ENCODE measurements at places on chromosomes 4 and X.
A peak's percentile ranks its signal among the peaks of the same experiment; 100 is the strongest.

- no peak for DNase-seq
These were observed 80.7 kb downstream of the FRMPD3 start for GRCh38 chrX:107530141-107530540.

DNA sequence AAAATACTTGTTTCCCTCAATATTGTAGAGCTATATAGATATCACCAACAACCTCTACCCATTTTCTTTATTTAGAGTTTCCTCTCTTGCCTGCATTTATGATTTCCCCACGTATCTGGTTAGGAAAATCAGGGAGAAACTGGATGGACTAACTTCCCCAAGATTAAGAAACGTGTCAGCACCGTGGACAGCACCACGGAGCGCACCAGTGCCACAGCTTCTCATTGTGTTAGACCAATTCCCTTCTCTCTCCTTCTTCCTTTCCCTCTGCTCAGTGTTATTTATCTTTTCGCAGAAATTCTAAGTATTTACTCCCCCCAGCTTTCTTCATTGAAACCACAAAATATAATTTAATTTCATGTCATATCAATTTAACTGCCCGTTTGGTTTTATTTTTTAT is 568.6 kb upstream of the BOD1L1 start:
- DNase-seq, result no peak

- no peak for DNase-seq
These were observed 115.7 kb upstream of the KLF3 start for GRCh38 chr4:38548256-38548655.

- DNase-seq, result no peak
These were observed 52.6 kb upstream of the SOD3 start for GRCh38 chr4:24742773-24743172.

DNA sequence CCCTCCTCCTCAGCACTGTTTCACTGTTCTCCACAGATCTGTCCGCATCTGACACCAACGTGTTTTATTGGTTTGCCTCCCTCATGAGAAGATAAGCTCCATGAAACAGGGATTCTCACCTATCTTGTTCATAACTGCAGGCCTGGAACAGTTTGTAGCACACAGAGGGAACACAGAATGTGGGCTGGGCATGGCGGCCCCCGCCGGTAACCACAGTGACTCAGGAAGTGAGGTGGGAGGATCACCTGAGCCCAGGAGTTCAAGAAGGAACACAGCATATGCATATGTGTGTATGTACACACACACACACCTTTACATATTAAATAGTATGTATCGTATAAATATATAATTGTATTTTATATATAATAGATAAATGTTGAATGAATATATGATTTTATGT is 168.6 kb downstream of the AFAP1 start:
- no peak for DNase-seq

- DNase-seq, result no peak
These were observed 70.2 kb downstream of the SORBS2 start for GRCh38 chr4:185741795-185742194.

DNA sequence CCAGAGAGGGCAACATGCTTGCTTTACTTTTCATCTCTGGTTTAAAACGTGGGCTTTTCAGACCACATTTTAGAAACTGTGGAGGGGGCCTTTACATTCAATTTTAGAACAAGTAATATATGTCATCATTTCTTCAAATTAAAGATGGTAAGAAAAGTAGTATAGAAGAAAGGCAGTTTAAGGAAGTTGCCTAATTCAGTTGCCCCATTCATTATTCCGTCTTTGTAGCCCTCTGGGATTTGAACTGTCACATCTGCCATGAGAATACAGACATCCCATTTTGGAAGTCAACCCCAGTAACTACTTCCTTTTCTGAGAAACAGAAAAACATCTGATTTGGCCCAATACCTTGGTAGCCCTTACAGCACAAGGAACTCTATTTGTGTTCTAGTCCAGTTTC is 61.2 kb downstream of the PASD1 start:
- DNase-seq, result no peak

DNA sequence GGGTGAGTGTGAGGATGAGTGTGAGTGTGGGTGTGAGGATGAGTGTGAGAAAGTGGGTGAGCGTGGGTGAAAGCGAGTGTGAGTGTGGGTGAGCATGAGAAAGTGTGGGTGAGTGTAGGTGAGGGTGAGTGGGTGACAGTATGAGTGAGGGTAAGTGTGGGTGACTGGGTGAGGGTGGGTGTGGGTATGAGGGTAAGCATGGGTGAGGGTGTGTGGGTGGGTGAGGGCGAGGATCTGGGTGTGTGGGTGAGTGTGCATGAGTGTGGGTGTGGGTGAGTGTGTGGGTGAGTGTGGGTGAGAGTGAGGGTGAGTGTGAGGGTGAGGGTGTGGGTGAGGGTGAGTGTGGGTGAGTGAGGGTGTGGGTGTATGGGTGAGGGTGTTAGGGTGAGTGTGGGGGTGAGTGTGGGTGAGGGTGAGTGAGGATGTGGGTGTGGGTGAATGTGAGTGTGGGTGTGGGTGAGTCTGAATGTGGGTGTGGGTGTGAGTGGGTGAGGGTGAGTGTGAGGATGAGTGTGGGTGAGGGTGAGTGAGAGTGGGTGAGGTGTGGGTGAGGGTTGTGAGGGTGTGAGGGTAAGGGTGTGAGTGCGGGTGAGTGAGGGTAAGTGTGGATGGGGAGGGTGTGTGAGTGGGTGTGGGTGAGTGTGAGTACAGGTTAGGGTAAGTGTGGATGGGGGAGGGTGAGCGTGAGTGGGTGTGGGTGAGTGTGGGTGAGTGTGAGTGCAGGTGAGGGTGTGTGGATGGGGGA is 48.9 kb downstream of the ING2 start:
- no peak for DNase-seq

GRCh38 chr4:176123710-176124407 is 58.2 kb downstream of the WDR17 start:
- peak; percentile 7 for DNase-seq

GRCh38 chr4:56656346-56656643 is 24.8 kb downstream of the HOPX start:
- DNase-seq, result no peak

- peak; percentile 61 for DNase-seq
These were observed 278.9 kb upstream of the MAGEC2 start for GRCh38 chrX:142483965-142484364.

- DNase-seq, result no peak
These were observed 27.5 kb upstream of the HERC5 start for GRCh38 chr4:88429401-88429800.

DNA sequence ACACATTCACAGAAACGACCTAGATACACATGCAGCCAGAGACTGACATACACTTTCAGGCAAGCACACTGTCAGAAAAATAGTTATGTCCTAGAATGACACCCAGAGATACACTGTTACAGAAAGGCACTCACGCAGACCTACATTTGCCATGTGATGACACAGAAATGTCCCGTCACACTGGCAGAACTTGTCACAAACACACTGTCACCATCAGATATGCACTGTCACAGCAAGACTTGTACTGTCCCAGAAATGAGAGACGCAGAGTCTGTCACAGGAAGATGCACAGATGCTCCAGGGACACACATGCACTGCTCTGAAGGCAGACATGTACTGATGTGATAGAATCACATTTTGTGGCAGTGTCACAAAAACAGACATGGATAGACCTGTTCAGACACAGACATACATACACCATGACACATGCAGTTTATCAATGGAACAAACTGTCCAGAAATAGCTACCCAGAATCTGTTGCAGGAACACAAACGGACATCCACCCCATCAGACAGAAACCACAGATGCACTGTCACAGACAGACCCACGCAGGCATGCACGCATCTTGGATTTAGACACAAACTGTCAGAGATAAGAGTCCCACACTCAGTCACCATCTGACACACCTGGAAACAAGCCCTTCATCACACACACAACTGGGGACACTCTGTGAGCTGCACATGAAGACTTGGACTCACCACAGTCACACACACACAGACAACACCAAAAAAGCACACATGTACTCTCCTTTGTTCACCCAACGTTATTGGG is 1.3 kb upstream of the PIM2 start:
- no peak for DNase-seq

GRCh38 chrX:10325611-10326010 is 168.8 kb downstream of the CLCN4 start:
- no peak for DNase-seq

GRCh38 chr4:83189631-83190136 is 75.2 kb upstream of the PLAC8 start:
- DNase-seq, result no peak

- DNase-seq, result no peak
These were observed 189.1 kb upstream of the C1QTNF7 start for GRCh38 chr4:15238720-15239119.

- no peak for DNase-seq
These were observed 73.7 kb upstream of the ACSL1 start for GRCh38 chr4:184899261-184900134.

- DNase-seq, result peak; percentile 51
These were observed 25.3 kb downstream of the ARSF start for GRCh38 chrX:3066555-3066954.

DNA sequence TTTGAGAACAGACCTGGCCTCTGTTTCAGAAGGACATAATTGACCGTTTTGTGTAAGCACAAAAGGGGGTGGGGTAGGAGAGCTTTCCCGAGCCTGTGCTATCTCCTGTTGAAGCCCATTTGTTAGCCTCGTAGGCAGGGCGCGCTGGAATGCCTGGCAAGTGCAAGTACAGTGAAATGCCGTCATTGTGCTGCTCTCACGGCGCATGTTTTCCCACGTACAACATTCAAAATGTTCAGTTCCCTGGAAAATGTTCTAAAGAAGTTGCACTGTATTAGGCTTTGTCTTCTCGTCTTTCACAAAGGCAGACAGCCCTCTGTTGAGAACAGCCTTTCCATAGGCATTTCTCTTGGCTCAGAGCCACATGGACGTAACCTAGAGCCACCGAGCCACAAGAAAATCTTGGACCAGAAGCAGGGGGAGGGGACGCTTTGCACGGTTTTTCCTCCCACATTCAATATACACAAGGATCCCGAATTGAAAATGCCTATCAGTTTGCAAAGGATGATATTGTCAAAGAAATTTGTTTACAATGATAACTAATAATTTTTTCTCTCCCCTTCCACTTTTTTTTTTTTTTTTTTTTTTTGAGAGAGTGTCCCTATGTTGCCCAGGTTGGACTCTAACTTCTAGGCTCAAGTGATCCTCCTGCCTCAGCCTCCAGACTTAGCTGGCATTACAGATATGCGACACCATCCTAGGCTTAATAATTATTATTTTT is 54.6 kb upstream of the RAPGEF2 start:
- DNase-seq, result peak; percentile 50

DNA sequence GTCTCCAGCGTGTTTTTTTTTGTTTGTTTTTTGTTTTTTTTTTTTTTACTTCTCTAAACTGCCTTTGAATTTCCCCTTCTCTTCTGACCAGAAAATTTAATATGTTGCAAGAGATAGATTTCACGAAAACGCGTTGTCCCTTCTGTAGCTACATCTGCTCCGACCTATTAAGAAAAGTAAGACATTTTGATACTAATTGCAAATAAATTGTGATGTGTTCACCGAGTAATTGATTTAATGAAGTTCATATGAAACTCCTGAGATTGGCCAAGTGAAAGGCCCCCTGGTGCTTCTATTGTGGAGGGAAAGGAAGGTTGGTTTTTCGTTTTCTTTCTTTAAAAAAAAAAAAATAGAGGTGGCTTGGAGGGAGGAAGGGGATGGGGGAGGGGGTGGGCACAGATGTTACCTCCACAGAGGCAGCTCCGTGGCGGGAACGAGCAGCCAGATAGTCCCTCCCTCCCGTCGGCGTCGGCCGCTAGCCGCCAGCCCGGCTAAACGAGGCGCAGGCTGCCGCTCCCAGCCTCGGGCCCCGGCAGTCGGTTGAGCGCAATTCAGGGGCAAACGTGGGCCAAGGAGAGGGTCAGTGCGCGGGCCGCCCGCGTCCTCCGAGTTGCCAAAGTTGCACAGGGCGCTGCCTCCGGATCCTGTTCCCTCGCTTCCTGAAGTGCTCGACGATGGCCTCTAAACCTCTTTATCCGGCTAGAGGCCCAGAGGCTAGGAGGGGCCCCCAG is 139.1 kb upstream of the ZIC3 start:
- no peak for DNase-seq

GRCh38 chr4:182137343-182137742 is 105.9 kb upstream of the TENM3 start:
- DNase-seq, result no peak
